ENCODE measurements at places on chromosomes 4 and X.
A peak's percentile ranks its signal among the peaks of the same experiment; 100 is the strongest.

DNA sequence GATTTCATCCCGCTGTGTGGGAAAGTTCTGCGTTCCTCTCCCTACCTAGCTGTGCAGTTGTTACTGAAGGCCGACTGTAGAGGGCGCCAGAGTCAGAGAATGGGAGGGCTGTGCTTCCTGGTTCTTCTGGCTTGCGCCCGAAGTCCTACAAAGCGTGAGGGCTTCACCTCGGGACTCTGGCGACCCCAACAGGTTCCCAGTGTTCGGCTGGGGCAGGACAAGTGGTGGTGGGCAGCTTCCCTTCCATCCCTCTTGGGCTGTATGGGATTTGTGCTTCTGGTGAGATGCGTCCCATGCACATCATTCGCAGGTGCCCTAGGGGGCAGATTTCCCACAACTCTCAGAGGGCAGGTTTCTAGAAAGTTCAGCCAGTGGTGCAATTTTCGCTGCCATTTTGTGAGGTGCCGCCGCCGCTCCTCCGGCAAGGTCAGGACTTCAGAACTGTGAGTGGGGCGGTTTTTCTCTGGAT is 27.3 kb downstream of the CT45A1 start:
- DNase-seq = peak; percentile 84

DNA sequence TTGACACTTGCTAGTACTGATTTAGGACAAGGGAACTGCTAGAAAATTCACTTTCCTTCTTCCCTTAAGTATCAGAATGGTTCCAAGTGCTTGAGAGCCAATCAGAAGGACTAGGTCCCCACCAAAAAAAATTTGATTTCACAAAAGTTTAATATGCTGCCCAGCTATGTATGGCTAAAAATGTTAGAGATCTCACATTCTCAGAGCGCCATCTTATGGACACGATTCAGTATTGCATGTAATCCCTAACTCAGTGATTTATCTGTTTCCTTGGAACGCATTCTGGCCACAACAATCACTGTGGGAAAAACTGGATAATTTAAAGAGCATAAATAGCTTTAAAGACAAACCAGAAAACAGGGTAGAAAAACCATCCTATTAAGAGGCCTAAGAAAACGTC is 255.1 kb upstream of the GPC4 start:
- no peak for DNase-seq

GRCh38 chrX:5250106-5250505 is 978.6 kb downstream of the NLGN4X start:
- DNase-seq = no peak

- no peak for DNase-seq
Observed at GRCh38 chrX:44675362-44676024, 132.8 kb upstream of the FUNDC1 start.

Data from stimulated activated CD8-positive, alpha-beta memory T cell treated with anti-CD3 and anti-CD28 coated beads, Interleukin-4, amount 100 ng/mL, for 48 hours (primary cell).